LHCN-M2 (cell line): ENCODE measurements at places on chromosomes 1 and 21.
A peak's percentile ranks its signal among the peaks of the same experiment; 100 is the strongest.

DNA sequence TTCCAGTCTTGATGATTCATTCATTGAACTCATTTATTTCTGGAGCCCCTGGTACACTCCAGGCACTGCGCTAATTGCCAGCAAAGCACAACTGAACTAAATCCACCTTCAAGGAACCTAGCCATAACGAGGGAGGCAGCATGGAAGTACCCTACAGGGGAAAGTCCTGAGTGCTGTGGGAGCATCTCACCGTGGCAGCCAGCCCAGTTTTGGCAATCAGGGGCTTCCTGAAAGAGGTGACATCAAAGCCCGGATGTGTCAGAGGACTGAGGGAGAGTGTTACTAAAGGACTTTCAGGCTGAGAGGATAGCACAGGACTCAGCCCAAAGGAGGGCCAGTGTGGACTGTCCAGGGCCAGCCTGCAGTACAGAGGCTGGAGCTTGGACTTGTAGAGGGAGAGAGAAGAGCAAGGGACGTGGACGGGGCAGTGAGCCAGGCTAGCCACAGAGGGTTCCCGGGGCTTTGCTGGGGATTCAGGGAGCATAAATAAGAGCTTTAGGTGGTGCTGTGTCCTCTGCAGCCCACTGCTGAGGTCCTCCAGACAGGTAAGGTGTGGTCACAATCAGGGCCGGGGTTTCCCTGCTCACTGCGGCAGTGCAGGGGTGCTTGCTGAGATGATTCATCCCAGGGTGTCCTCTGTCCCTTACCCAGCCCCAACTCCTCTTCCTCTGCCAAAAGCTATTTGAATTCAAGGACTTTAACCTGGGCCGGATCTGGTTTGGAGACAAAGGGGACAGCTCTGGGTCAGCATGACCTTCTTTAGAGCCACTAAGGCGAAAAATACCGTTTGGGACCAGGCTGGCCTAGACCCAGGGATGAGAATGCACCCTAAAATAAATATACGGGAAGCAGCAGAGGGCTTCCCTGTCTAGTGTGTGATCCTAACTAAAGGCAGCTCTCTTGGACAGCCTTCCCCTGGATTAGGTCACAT is 128.3 kb downstream of the EDEM3 start:
- no peak for DNase-seq

DNA sequence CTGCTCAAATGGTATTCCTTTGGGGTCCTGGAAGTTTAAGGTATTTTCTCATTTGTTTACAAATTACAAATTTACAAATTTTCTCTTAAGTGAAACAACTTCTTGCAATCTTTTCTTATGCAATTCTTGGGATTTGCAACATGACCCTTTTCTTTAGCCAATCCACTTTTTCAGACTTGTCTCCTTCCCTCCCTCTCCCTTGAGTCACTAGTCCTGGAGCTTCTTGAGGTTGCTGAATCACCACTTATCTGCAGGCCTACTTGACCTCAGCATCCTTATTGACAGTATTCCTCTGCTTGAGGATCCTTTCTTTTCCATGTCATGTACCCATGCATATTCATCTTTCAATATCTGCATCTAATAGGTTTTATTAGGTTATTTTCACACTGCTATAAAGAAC is 302.8 kb upstream of the ADAMTS5 start:
- DNase-seq, result peak; percentile 96

DNA sequence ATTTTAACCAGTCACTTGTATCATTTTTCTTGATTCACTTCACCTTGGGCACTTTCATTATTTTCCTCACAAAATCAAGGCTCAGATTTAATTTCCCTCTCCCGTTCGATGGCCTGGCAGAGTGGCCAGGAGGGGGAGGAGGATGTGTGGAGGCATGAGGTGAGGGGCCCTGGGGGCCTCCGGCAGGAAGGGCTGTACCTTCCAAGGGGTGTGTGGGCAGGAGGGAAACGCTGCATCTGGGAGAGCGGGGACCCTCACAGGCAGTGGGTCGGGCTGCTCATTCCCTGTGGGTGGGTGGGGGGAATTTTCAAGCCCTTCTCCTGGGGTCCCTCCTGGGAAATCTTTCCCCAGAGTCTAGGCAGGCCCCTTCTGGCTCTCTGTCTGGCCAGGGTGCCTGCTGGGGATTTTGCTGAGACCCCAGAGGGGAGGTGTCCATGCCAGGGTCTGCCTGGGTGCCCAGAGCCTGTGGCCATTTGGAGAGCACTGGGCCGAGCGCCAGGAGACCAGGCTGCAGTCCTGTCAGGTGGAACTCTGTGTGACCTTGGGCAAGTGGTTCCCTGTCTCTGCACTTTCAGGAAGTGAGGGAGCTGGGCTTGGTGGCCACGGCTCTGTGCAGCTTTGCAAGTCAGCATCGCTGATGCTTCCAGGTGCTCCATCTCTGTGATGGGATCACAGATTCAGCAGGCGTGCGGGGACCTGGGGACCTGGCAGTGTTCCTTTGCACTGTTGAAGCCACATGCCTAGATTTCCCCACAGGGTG is 81.9 kb upstream of the C1orf174 start:
- DNase-seq, result no peak

- no peak for DNase-seq
Observed at GRCh38 chr1:153872331-153872730, 50.4 kb downstream of the GATAD2B start.

GRCh38 chr1:107575226-107575625 is 389.8 kb downstream of the VAV3 start:
- peak; percentile 21 for DNase-seq

GRCh38 chr1:205920159-205920558 is 23.1 kb downstream of the SLC26A9 start:
- peak; percentile 84 for DNase-seq

- no peak for DNase-seq
Observed at GRCh38 chr1:8721679-8722324, 95.6 kb downstream of the RERE start.

- no peak for DNase-seq
Observed at GRCh38 chr1:159799446-159799985, 2.6 kb upstream of the FCRL6 start.

DNA sequence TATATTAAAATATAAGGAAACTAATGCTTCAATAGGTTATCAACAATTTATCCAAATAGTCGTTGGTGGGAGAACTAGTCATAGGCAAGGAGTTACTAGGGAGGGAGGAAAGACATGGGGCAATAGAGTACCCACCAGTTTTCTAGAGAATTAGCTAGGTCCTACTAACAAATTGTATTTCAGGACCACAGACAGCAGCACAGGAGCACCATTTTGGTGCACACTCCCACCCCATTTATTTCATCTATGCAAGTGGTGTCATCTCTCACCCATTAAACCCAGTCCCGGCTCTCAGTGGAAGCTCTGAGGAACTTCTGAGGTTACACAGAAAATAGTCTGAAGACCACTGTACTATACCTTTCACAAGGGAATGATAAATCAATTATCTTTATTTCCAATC is 89.0 kb upstream of the BCAR3 start:
- DNase-seq, result no peak

DNA sequence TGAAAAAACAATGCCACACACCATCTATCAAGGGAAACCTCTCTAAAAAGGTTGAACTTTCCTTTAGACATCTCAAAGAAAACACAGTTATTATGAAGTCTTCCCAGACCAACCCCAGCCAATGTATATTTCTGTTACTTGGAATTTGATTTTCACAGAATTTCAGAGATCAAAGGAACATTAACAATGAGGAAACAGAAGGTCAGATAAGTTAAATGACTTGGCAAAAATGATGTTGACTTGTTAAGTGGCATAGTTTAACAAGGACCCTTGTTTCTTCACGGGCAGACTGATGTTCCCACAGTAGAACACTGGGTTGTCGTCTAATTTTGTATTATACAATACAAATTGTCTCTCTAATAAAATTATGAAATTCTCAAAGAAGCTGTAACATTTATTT is 29.0 kb downstream of the NME7 start:
- no peak for DNase-seq

GRCh38 chr1:31748365-31748764 is 15.8 kb downstream of the ADGRB2 start:
- no peak for DNase-seq

GRCh38 chr1:244066954-244067716 is 16.1 kb downstream of the ZBTB18 start:
- DNase-seq, result no peak

DNA sequence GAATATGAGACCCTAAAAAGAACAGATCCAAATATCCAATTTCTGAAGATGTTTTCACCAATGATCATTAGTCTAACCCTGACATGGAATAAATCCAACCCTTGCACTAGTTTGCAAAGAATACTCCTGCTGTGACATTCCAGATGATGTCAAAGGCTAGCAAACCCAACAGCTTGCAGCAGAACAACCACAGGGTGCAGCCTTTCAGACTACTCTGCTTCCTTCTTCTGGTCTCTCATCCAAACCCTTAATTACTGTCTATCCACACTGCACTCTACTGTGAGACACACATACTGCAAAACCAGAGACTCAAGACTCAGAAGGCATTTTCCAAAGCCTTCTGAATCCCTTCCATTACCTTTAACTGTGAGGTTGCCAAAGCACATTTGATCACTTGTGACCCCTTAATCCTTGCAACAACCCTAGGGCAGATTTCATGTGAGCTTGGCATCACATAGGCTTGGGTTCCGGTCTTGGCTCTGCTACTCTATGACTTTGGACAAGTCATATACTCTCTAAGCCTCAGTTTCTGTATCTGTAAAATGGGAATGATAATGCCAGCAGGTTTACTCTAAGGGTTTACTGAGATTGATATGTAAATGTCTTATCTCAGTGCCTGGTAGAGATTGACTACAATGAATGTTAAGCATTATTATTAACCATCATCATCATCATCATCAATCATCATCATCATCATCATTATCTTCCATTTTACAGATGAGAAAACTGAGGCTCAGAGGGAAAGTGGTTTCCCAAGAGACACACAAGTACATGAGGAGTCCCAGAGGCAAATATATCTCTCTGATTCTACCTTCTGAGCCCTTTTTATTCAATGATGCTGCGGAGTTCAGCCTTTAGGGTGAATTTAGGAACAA is 94.5 kb downstream of the SYF2 start:
- no peak for DNase-seq

DNA sequence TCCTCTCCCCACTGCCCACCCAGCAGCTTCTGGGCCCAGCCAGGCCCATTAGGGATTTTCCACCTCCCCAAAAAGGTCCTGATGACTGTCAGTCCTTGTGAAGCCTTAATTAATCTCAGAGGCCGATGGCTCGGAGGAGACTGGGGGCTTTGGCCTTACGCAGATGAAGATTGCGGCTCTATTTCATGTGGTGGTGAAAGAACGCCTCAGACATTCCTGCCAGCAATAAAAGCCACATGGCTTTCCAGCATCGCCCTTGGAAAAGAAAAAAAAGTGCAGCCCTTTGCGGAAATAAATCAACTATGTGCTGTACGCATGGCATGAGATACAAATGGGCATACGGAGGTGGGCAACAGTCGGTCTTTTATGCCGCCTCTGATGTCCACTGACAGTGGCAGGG is 6.6 kb upstream of the RUNX3 start:
- DNase-seq, result no peak

DNA sequence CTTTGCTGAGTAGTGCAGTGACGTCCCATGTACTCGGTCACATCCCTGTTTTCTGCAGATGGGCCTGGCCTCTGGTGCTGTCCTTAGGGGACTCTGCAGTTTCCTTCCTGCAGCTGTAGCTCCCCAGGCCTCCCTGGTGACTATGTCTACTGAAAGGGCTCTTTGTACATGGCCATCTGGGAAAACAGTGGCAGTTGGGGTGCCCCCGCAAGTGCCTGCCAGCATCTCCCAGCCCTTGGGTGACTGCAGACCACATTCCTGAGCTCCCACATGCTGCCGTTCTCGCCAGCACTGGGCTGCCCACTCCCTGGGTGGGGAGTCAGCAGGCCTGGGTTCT is 37.5 kb upstream of the KCNA10 start:
- DNase-seq, result no peak

DNA sequence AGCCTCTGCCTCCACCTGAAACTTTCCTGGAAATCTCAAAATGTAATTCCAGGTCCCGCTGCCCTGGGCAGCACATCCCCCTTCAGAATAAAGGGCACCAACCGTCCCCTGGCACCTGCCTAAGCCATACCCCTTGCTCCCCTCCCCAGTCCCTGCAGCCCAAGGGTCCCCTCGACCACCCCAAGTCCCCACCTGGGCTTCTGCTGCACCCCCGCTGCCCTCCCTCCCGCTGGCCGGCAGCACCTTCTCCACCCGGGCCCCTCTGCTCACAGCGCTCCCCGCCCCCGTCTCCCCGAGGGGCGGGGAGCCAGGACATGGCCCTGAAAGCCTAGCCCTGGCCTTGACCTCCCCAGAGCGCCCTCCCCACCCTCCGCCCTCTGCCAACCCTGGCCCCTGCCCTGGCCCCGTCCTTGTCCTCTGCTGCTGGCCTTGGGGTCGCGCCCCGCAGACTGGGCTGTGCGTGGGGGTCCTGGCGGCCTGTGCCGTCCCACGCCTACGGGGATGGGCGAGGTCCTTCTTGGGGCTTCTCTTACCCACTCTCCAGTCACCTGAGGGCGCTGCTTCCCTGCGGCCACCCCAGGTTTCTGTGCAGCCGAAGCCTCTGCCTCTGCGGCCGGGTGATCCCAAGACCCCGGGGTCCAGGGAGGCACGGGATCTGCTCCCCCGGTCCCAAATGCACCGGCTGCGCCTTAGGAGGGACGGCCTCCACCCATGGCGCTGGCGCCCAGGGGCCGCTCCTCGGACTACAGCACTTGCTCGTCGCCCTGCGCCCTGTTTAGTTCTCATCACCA is 41.7 kb downstream of the WDR4 start:
- DNase-seq, result no peak

DNA sequence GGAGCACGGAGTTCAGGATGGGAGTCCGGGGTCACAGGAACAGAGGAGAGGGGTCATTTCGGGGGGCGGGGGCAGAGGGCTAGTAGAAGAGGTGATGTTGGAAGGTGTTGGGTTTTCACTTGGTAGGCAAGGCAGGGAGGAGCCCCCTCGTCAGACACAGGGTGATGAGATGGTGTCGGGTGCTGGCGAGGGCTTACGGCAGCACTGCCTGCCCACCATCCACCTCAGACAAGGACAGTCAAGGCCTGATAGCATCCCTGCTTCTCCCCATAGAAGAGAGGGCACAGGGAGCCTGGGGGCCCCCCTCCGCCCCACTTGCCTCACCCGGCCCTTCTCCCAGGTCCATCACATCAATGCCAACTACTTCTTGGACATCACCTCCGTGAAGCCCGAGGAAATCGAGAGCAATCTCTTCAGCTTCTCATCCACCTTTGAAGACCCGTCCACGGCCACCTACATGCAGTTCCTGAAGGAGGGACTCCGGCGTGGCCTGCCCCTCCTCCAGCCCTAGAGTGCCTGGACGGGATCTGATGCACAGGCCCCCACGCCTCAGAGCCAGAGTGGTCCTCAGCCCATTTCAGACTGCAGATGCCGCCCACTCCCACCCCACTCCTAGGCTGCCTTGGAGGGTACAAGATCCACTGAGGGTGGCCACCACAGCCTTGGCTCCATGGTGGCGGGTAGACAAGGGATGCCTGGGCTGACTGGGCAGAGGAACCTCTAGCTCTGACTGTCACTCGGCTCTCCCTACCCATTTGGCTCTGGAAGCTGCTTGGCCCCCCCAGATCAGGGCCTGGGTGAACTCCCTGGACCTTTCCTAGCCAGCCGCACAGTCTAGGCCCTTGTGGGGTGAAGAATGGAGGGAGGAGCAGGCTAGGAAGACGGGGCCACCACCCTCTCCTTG is 4.3 kb upstream of the MTFR1L start:
- DNase-seq, result no peak
